T-cell (primary cell): ENCODE measurements at places on chromosomes 2 and 18. TPM values are rescaled to one million over a fixed set of nuclear protein-coding genes. Genes with fewer than 3 reads are reported as not detected.
A peak's percentile ranks its signal among the peaks of the same experiment; 100 is the strongest.

- no peaks in the 10 kb centered on the region for H3K4me1 ChIP-seq
- no peak overlapping the region for H3K27ac ChIP-seq
- no peak overlapping the region for H3K4me3 ChIP-seq
Observed at GRCh38 chr2:237315170-237315828, 98.7 kb downstream of the COL6A3 start.

- peak within 1 kb of the TSS; percentile 82 for H3K27ac ChIP-seq
- H3K4me1 ChIP-seq: peaks cover 2% of the 10 kb centered on the region
- H3K36me3 ChIP-seq: no peaks in the 10 kb centered on the region
- peaks cover 4% of the 10 kb centered on the region for H3K27me3 ChIP-seq
- H3K4me3 ChIP-seq: peak within 1 kb of the TSS; percentile 58
- DNase-seq: no peak
Observed at GRCh38 chr2:27086724-27087593, at the start of gene KHK. Gene KHK, plus strand, starts transcription at chr2:27086772. Its CDS starts 488 bp downstream, at chr2:27087260.

DNA sequence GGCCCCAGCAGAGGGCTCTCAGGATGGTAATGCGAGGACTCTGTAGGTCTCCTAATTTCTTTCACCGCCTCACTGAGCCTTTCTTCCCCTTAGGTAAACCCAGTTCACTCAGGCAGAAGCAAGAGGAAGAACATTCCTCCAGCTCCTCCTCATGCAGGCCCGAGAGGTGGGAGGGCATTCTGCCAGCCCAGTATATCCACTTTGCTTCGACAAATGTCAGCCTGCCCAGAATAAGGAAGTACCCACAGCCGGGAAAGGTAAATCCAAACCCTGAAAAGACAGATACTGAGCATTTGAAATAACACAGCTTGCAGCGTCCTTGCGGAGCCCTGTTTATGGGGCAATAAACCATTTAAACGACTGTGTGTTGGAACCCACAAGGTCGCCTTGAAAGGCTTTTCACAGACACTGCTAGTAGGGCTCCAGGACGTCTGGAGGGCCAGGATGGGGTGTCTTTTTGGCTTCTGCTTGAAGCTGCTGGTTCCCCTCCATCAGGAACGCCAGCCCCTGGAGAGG, 63.0 kb upstream of the STPG4 start:
- no peak overlapping the region for H3K27ac ChIP-seq
- no peaks in the 10 kb centered on the region for H3K4me1 ChIP-seq
- no peaks in the 10 kb centered on the region for H3K36me3 ChIP-seq

DNA sequence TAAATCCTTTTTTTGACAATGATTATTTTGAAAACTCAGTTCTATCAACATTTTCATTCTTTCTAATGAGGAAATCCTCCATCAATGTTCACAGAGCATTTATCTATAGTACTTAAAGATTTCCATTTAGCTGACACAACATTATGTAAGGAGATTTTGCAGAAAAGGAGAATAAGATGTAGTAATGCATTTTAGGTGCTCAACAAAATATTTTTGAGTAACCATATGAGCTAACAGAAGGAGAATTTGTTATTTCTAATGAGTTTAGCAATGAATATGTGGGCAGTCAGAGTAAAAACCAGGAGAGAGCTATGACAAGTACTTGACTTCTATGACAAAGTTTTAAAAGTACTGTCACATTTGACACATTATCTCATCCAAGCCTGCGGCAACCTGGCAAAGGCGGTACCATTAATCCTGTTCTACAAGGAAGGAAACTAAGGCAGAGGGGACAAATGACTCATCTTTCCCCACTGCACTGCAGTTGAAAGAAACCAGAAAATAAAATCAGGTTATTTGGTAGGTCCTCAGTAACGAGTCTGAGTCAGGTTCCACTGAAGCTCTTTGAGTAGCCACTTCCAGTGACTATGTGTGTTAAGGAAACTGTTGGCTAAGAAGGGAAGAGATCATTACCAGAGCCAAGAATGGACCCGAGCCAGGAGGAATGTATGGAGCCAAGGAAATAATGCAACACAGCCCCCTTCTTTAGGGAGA, 134.1 kb upstream of the ITGB6 start:
- peaks cover 45% of the 10 kb centered on the region for H3K4me1 ChIP-seq
- peak overlapping the region; percentile 8 for H3K27ac ChIP-seq
- no peak overlapping the region for H3K4me3 ChIP-seq
- H3K27me3 ChIP-seq: no peaks in the 10 kb centered on the region

DNA sequence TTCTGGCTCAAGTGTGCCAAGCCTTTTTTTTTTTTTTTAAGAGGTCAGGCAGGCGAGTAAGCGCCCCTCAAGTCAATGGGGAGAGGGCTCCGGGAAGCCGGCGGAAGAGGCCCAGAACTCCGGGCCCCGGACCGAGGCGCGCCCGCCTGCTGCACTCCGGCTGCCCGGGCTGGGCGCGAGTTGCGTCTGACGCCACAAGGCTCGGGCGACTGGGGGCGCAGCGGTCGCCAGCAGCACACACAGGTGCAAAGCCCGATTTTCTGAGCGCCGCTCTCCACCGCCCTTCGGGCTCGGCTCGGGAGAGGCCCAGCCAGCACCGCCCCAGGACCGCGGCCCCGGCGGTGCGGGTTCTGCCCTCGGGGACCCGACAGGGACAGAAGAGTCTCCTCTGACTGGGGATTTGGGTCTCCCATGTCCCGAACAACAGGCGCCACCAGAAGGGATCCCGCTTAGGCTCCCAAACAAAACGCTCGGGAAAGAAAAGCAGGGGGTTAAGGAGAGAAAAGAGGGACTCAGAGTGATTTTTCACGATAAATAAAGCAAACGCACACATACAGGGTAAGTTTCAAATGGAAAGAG, 787 bp downstream of the ERBB4 start:
- H3K4me1 ChIP-seq: no peaks in the 10 kb centered on the region
- H3K27ac ChIP-seq: no peak overlapping the region
- no peak overlapping the region for H3K4me3 ChIP-seq
- no peak for DNase-seq

DNA sequence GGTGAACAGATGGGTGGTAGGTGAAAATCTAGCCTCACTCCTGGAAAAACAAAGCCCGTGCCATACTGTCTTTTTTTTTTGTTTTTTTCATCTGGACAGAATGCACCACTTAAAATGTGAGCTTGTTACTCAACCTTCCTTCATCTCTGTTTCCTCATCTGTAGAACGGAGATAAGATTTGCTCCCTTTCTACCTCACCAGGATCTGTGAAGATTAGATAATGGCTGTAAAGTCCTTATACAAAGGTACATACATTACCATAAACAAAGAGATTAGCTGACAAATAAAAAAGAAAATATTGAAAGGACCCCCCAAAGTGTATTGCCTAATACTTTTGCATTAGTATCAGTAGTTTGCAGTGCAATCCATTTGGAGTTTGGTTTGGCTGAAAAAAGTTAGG, 75.4 kb upstream of the ZEB2 start:
- DNase-seq: no peak
- no peaks in the 10 kb centered on the region for H3K27me3 ChIP-seq
- no peaks in the 10 kb centered on the region for H3K36me3 ChIP-seq
- H3K4me1 ChIP-seq: peaks cover 5% of the 10 kb centered on the region
- no peak overlapping the region for H3K4me3 ChIP-seq

- peaks cover 18% of the 10 kb centered on the region for H3K4me1 ChIP-seq
- H3K27ac ChIP-seq: no peak overlapping the region
- DNase-seq: no peak
- no peaks in the 10 kb centered on the region for H3K27me3 ChIP-seq
Observed at GRCh38 chr2:28368357-28368798, 24.3 kb upstream of the FOSL2 start.

CNTNAP5 gene
- not detected for total RNA-seq
